AG09309 (cell line): ENCODE measurements at places on chromosomes 6 and 20.

GRCh38 chr6:37155394-37156312 lies 14.3 kb upstream of the PIM1 start:
- no peak for DNase-seq

DNA sequence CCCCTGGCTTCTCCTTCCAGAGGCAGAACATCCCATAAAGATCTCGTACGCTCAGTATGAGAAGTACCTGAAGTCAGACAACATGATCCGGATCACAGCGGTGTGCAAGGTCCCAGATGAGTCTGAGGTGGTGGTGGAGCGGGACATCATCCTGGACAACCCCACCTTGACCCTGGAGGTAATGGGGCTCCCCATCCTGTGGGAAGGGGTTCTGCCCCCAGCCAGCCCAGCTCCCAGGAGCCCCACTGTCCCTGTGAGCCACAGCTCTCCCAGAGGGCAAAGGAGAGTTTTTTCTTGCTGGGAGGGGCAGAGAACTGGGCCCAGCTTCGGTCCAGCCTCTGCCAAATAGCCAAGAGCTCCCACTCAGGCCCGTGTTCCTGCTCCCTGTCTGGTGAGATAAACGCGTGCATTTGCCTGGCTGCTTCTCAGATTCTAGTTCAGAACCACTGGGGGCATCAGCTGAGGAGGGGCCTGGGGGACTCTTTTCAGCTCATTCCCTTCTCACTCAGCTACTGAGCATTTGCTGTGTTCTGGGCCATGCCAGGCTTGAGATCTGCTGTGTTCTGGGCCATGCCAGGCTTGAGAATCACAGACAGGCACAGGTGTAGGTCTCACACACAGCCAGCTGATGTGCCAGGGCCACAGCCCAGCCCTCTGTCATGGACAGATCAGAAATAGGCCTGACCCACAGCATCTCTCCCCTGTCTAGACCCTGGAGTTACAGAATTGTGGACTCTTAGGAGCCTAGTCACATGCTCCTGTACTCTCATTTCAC lies 39.5 kb downstream of the TGM3 start:
- DNase-seq = no peak

DNA sequence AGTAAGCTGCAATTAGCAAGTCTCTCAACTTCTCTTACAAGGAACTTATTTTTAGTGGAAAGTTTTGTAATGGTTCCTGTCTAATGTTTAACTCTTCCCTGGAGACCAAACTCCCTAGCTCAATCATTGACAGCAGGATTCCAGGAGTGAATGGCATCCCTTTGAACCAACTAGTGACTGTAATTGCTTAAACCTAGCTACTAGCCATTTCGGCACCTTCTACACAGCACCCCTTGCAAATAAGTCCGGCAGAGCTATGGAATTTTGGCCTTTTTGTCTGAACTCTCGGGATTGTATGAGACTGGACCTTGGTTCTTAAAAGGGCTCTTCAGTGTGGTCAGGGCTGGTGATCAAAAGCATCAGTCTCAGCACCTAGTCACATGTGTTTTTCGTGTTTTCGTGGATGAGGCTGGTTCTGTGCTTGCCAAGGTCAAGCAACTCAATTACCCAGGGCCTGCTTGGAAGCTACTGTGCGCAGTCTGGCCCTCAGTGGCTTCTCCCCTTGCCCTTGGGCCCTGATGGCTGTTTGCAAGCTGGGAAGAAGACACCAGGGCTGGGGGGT lies 135.3 kb upstream of the NEDD9 start:
- DNase-seq = no peak

- no peak for DNase-seq
Observed at GRCh38 chr6:118122161-118122725, 215.2 kb downstream of the SLC35F1 start.

GRCh38 chr20:33606118-33606771 lies 55.9 kb upstream of the C20orf144 start:
- no peak for DNase-seq

DNA sequence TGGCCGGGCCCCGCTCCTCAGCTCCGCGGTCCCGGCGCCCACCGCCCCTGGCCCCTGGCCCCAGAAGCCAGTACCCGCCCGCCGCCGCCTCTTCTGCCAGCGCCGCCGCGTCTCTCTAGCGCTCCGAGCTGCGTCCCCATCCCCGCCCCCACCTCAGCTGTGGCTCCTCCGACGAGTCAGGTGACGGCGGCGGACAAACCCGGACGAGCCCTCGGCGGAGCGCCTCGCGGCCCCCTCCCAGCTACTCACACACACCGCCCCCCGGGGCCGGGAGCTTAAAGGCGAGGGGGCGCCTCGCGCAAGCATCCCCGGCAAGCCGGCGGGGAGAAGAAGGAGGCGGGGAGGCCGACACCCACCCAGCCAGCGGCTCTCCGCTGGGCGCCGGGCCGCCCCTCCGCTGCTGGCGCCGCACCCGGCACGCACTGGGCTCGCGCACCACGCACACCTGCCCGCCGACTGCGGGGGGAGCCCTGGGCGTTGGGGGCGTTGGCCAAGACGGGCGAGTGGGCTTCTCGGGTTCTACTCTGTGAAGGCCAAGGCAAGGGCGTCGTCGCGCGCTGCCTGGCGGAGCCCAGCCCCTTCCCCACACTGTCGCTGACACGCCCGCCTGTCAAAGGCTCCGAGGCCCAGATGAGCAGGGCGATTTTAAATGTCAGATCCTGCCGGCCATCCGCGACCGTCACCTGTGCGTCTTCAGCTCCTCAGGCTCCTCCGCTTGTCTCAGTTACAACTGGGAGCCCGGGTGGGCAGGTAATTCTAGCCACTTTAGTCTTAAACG lies at the start of gene SNAP91:
Gene SNAP91 (minus strand): TSS at position 132 of the 778 bp plus-strand sequence. CDS start 1,174 bp downstream, outside the sequence.
- DNase-seq = no peak

- DNase-seq = no peak
Observed at GRCh38 chr6:37388578-37388977, 34.8 kb downstream of the RNF8 start.

GRCh38 chr20:53080969-53081871 lies 109.1 kb downstream of the TSHZ2 start:
- DNase-seq = no peak

- DNase-seq = no peak
Observed at GRCh38 chr20:62303340-62304226, 786 bp downstream of the ADRM1 start.

GRCh38 chr20:24646321-24646720 lies 176.9 kb downstream of the SYNDIG1 start:
- no peak for DNase-seq

DNA sequence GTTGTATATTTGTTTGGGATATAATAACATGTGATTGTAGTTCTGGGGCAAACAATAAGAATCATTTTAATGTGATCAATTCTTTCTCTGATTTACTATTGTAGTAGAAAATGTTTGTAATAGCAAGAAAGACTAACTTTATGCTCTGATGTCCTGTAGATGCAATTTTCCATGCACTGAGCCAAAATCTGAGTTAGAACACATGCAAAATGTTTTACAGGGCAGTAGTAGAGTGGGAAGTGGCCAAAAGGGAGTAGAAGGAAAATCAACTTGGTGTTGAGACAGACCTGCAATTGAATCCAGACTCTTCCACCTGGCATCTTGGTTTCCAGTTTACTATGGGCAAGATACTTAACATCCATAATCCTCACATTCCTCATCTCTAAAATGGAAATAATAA lies 93.5 kb upstream of the BMP5 start:
- no peak for DNase-seq

DNA sequence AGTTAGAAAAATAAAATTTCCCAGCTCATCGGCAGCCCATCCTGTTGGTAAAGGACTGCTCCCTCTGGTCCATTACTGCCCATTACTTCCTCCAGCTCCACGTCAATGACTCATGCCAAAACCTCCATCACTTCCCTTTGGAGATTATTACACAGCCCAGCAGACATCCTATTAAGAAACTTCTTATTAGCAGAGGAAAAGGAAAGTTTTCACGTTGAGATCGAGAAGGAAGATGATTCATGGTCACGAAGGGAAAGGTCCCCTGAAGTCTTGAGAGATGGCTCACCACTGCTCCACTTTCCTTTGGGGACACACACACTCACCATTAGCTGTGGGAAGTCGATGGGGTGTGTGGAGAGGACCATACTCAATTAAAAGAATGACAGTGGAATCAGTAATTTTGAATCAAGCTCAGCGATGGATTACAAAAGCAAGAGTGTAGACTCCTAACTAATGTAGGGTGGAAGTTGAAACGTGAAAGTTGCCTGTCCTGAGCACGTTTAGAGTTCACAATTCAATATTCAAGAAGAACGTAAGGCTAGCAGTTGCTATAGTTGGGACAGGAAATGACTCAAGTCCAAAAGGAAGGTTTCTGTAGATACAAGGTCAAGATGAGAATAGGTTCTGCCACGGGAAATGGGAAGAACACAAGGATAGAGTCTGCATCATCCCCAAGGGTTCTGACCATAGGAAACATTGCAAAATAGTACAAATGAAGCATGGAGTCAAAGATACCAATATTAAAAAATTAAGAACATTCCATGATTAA lies 21.6 kb downstream of the SASH1 start:
- peak; percentile 49 for DNase-seq

GRCh38 chr6:149084808-149085556 lies 232.5 kb upstream of the TAB2 start:
- DNase-seq = no peak

- DNase-seq = no peak
Observed at GRCh38 chr6:131910219-131910589, 41.0 kb downstream of the CCN2 start.

DNA sequence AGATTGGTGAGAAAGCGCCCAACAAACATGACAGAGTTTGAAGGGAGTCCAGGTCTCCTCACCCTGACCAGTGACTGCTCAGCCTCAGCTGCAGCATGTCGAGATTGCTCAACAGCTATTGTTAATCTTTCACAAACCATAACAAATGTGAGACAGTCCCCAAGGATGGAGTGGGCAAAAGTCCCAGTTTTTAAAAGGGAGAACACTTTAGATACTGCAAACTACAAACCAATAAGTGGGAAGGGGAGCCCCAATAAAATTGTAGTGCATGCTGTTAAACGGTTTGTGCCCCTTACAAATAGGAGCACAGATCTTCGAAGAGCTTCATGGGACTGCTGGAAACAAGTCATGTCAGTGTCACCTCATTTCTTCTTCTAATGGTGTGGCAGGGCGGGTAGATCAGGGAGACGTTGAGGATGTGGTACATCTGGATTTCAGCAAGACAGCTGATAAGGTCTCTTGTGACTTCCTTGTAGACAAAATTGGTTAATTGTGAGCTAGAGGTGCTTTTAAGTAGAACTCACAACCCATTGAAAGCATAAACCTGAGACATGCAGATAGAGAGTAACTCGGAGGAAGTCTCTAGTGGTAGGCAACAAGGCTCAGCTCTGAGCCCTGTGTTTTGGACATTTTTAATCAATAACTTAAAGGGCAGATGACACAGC lies 134.0 kb upstream of the ARMC2 start:
- no peak for DNase-seq

DNA sequence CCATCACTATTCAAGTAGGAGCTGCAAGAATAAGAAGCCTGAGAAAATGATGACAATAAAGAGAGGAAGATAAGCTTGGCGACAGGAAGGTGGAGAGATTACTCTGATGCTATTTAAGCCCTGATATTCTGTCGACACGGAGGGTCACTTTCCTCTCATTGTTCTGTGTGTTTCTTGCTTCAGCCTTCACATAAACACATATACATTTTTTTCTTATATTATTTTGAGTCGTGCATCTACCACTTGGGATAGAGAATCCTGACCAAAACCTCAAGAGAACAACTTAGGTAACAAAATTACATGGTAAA lies 10.5 kb downstream of the PTCHD4 start:
- DNase-seq = no peak

- no peak for DNase-seq
Observed at GRCh38 chr6:900716-901605, 208.0 kb upstream of the EXOC2 start.

- DNase-seq = peak; percentile 74
Observed at GRCh38 chr6:32970413-32971241, 2.2 kb downstream of the BRD2 start.

- no peak for DNase-seq
Observed at GRCh38 chr20:9514461-9515213, at the start of gene LAMP5. Gene LAMP5, plus strand, starts transcription at chr20:9514590. Its CDS starts 263 bp downstream, at chr20:9514853.

GRCh38 chr20:40880063-40880728 lies 148.4 kb upstream of the TOP1 start:
- no peak for DNase-seq

DNA sequence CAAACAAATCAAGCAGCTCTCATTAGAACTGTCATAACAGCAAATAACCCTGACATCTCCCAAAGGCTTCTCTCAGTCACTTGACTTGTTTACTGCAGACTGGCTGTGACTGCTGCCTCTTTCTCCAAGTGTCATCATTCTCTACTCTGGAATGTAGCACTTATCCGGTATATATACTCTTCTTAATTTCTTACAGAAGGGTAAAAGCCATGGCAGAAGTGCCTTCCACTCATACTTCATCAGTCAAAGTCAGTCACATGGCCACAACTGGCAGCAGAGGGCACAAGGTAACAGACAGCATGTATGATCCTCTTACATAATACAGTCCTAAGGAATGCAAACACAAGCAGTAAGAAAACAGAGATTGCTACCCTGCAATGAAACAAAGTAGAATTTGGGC lies 9.3 kb downstream of the NAPB start:
- DNase-seq = no peak

DNA sequence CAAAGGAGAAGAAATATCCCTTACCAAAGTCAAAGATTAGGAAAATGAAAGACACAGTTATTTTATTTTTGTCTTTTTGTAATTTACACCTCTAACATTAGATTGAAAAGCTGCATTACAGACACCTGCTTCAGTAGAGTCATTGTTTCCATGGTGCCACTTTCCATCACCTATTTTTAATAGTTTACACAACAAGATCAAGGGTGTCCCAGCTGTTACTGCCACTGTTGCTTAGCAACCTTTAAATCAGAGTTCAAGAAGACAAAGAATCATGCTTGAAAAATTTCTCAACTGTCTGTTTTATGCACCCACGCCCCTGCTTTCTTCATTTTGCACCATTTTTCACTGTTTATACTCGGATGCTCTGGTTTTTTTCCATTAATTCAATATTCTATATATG lies 668.2 kb upstream of the GJE1 start:
- no peak for DNase-seq

DNA sequence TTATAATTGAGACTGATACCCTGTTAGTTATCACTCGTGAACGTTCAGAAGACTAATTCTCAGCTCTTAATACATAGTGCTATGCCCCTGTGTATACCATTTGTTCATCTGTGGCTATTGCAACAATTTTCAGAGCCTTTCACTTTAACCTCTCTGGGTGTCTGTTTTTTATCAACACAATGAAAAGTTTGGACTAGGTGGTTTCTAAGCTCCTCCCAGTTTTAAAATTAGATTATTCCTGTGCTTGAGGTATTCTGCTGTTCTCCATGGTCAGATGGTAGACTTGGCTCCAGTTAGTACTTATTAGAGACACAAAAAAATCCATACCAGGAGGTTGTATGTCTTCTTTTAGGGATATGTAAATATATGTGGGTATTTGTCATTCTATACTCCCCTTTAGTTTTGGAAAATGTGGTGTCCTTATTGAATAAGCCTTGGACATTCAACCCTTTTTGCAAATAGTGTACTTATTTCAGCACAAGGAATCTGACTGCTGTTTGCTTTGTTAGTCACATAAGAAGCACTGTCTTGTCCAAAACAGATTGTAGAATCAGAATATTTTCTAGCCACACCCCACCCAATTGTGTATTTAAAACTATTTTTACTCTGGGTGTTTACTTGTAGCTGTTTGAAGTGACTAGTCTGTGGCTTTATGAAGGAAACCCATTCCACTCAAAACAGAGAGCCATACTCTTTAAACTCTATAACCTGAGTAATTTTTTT lies 2.0 kb upstream of the COL10A1 start:
- no peak for DNase-seq

- DNase-seq = no peak
Observed at GRCh38 chr6:15513801-15514711, 148.8 kb downstream of the DTNBP1 start.

GRCh38 chr6:28206527-28206926 lies 18.5 kb upstream of the ZSCAN9 start:
- DNase-seq = no peak
